ENCODE measurements at places on chromosomes 16 and 17. TPM values are rescaled to one million over a fixed set of nuclear protein-coding genes. Genes with fewer than 3 reads are reported as not detected.

GRCh38 chr17:71472809-71473789 is 647.7 kb upstream of the SOX9 start:
- peak; percentile 73 for DNase-seq
- H3K27me3 ChIP-seq = no peaks in the 10 kb centered on the region
- no peaks in the 10 kb centered on the region for H3K36me3 ChIP-seq
- no peaks in the 10 kb centered on the region for H3K4me1 ChIP-seq
- H3K27ac ChIP-seq = no peak overlapping the region
- no peak overlapping the region for H3K4me3 ChIP-seq

DNA sequence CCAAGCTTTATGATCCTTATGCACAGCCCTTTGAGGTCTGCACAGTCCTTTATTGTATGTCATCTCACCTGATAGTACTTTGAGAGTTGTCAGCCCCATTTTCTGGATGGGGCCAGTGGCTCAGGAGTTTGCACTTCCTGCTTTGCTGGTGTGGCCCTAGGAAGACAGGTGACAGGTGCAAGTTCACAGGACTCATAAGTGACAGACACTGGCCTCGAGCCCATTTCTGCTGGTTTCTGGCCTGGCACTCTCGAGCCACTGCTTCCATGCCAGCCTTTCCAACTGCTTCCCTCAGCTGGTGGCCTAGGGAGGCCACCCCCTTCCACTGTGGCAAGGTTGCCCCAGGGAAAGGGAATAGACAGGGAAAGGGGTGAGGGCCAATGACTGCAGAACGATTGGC is 84.4 kb upstream of the CCL1 start:
- no peaks in the 10 kb centered on the region for H3K36me3 ChIP-seq
- no peaks in the 10 kb centered on the region for H3K4me1 ChIP-seq
- H3K27ac ChIP-seq = no peak overlapping the region

The CMTM2 gene
- total RNA-seq = not detected

GRCh38 chr17:82879241-82879640 is 39.4 kb upstream of the ZNF750 start:
- no peak for DNase-seq
- H3K27ac ChIP-seq = no peak overlapping the region
- no peaks in the 10 kb centered on the region for H3K27me3 ChIP-seq
- H3K36me3 ChIP-seq = no peaks in the 10 kb centered on the region

- H3K36me3 ChIP-seq = no peaks in the 10 kb centered on the region
- no peak for DNase-seq
- H3K4me3 ChIP-seq = no peak overlapping the region
- peaks cover 16% of the 10 kb centered on the region for H3K4me1 ChIP-seq
Measured at GRCh38 chr17:77590951-77591735, 367.4 kb upstream of the TNRC6C start.

GRCh38 chr17:66373944-66374817 is 71.8 kb downstream of the PRKCA start:
- no peaks in the 10 kb centered on the region for H3K27me3 ChIP-seq
- H3K36me3 ChIP-seq = no peaks in the 10 kb centered on the region
- H3K27ac ChIP-seq = no peak overlapping the region
- peak; percentile 61 for DNase-seq
- H3K4me3 ChIP-seq = no peak overlapping the region

The MGAT5B gene
- 1.1 TPM for total RNA-seq

The TNFRSF17 gene
- not detected for total RNA-seq

The ABCC12 gene
- total RNA-seq = not detected

GRCh38 chr17:31544186-31544585 is 152.7 kb downstream of the RAB11FIP4 start:
- H3K4me3 ChIP-seq = no peak overlapping the region
- no peaks in the 10 kb centered on the region for H3K36me3 ChIP-seq
- H3K27ac ChIP-seq = no peak overlapping the region
- no peaks in the 10 kb centered on the region for H3K27me3 ChIP-seq

The EFNB3 gene
- total RNA-seq = 10.0 TPM

Data from A673 (cell line).